Activated naive CD8-positive, alpha-beta T cell treated with anti-CD3 and anti-CD28 coated beads, Interleukin-2, amount 10 ng/mL, durations not matched to agents 7 days and 5 days (primary cell): ENCODE measurements at places on chromosomes 6 and 20. TPM values are rescaled to one million over a fixed set of nuclear protein-coding genes. Genes with fewer than 3 reads are reported as not detected.

DNA sequence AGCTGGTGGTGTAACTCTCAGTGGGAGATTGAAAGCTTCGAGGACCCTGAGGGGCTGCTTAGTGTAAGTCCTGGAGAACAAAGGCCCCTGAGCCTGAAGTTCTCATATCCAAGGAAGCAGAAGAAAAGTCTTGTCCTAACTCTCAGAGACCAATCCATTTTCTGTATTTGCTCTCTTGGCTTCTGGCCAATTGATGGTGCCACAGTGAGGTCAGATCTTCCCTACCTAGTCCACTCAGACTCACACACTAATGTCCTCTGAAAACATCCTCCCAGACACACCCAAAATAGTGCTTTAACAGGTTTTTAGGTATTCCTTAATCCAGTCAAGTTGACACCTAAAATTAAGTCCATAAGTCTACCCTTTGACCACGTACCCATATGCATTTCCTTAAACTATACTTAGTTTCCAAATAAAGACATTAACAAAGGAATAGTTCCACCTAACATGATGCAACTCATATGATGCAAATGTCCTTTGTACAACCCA is 29.4 kb downstream of the ZNF292 start:
- H3K27ac ChIP-seq = no peak overlapping the region
- H3K27me3 ChIP-seq = no peaks in the 10 kb centered on the region
- H3K36me3 ChIP-seq = peaks cover 46% of the 10 kb centered on the region
- H3K4me1 ChIP-seq = peaks cover 19% of the 10 kb centered on the region
- DNase-seq = no peak

GRCh38 chr6:2792330-2793110 is 27.3 kb downstream of the WRNIP1 start:
- H3K27me3 ChIP-seq = no peaks in the 10 kb centered on the region
- H3K4me3 ChIP-seq = no peak overlapping the region
- peak overlapping the region; percentile 68 for H3K27ac ChIP-seq
- H3K4me1 ChIP-seq = peaks cover 30% of the 10 kb centered on the region
- peaks cover 5% of the 10 kb centered on the region for H3K36me3 ChIP-seq

- H3K36me3 ChIP-seq = no peaks in the 10 kb centered on the region
- no peak for DNase-seq
- no peaks in the 10 kb centered on the region for H3K27me3 ChIP-seq
- H3K4me1 ChIP-seq = peaks cover 5% of the 10 kb centered on the region
- no peak overlapping the region for H3K27ac ChIP-seq
Measured at GRCh38 chr6:43149265-43149664, 21.8 kb upstream of the SRF start.

DNA sequence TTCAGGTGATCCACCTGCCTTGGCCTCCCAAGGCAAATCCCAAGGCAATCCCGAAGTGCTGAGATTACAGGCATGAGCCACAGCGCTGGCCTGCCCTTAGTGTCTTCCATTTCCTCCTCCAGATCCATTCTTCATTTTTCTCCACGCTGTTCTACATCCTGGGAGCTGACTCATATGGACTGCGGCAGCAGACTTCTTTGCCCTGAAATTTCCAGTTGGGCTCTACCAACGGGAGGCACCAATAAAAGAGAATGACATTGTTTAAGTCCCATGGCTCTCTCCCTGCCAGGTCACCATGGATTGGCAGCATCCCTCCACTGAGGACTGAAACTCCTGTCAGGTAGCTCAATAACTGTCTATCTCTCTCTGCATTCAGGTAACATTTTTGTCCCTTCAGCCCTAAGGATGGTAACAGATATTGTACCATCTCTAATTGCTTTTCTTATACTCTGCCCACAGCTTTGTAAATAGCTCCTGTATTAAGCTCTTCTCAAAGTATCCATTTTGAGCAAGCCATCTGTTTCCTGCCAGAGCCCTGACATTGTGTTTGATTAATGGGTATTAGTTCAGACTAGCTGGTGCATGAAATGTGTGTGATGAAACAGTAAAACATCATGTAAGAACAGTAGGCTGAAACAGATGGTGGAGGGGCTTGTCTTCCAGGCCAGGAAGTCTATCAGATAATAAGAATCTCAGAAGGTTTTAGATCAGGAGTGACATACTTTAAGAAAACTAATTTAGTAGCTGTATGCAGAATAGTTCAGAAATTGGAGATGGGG is 3.6 kb downstream of the TBCC start:
- peaks cover 8% of the 10 kb centered on the region for H3K4me1 ChIP-seq
- H3K36me3 ChIP-seq = peaks cover 14% of the 10 kb centered on the region
- no peak for DNase-seq
- H3K27ac ChIP-seq = no peak overlapping the region
- H3K4me3 ChIP-seq = peak overlapping the region; percentile 31

- no peaks in the 10 kb centered on the region for H3K4me1 ChIP-seq
- peak; percentile 9 for DNase-seq
- H3K27me3 ChIP-seq = peaks cover 8% of the 10 kb centered on the region
- H3K27ac ChIP-seq = no peak overlapping the region
- no peaks in the 10 kb centered on the region for H3K36me3 ChIP-seq
- H3K4me3 ChIP-seq = no peak overlapping the region
Measured at GRCh38 chr6:170045981-170046667, 244.8 kb downstream of the DLL1 start.

GRCh38 chr6:35208419-35208818 is 5.3 kb upstream of the SCUBE3 start:
- no peak for DNase-seq
- H3K4me3 ChIP-seq = no peak overlapping the region
- H3K27ac ChIP-seq = no peak overlapping the region
- H3K4me1 ChIP-seq = peaks cover 4% of the 10 kb centered on the region

DNA sequence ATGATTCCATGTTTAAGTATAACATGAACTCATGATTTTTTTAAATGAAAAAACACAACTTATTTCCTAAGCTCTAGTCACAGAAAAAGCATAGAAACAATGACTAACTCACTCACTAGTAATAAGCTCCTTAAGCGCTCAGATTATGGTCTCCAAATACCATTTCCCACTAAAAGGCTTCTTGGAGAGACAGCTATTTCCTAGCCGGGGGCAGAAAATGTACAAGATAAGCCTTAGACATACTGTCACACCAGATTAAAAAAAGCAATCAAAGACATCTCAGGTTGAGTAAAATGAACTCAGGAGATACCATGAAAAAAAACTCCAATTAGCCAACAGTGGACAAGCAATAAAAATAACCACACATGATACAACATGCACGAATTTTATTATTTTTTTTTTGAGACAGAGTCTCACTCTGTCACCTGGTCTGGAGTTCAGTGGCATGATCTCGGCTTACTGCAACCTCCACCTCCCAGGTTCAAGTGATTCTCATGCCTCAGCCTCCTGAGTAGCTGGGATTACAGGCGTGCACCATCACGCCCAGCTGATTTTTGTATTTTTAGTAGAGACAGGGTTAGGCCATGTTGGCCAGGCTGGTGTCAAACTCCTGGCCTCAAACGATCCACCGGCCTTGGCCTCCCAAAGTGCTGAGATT is 14.9 kb downstream of the SRPK1 start:
- H3K4me3 ChIP-seq = no peak overlapping the region
- H3K27ac ChIP-seq = no peak overlapping the region
- H3K27me3 ChIP-seq = no peaks in the 10 kb centered on the region
- H3K36me3 ChIP-seq = peaks cover 58% of the 10 kb centered on the region
- peaks cover 9% of the 10 kb centered on the region for H3K4me1 ChIP-seq
- no peak for DNase-seq

DNA sequence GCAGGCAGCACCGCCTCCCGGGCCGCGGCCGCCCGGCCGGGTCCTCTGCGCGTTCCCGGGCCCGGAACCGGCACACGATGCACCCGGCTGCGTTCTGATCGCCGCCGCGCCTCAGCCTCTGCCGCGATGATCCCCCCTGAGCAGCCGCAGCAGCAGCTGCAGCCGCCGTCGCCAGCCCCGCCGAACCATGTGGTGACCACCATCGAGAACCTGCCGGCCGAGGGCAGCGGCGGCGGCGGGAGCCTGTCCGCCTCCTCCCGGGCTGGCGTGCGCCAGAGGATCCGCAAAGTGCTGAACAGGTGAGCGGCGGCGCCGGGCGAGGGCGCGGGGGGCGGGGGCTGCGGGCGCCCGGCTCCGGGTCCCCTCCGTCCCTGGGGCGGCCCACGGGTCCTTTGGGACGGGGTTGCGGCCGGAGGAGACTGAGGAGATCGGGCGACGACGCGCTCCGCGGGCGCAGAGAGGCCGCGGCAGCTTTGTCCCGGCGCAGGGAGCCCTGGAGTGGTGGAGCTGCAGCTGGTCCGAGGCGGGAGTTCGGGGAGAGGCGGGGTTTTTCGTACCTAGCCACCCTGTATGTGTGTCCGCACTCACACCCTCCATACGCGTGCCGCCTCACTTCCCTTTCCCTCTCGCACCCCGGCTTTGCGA is 659 bp downstream of the SLC35F1 start:
- H3K27me3 ChIP-seq = peaks cover 46% of the 10 kb centered on the region
- DNase-seq = peak; percentile 25
- no peak overlapping the region for H3K4me3 ChIP-seq
- H3K4me1 ChIP-seq = no peaks in the 10 kb centered on the region

DNA sequence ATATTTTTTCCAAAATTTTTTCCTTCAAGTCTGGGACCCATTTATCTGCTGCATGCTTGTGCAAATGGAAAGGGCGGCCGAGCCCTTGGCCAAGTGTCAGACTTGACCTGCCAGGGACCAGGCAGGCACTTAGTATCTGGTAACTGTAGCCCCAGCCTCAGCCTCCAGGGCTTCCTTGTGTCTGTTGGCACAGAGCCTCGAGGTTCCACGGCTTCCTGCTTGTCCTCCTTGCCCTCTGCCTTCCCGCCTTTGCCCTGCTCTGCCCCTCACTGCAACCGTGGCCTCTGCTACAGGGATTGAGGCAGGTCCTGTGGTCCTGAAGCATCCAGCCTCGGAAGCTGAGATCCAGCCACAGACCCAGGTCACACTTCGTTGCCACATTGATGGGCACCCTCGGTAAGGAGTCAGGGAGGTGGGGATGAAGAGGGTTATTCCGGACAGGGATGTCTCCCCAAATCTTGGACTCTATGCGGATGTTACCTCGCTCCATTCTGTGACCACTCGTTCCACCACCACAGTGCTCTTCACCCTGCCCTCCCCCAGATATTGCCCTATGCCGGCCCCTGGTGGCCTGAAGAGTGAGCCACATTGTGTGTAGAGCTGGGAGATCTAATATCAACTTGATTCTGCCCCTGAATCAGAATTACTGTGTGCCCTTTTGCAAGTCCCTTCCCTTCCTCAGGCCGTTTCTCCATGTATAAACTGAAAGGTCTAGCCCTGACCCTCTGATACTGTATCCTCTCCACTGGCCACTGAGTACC is 41.5 kb upstream of the SRF start:
- H3K27me3 ChIP-seq = no peaks in the 10 kb centered on the region
- no peak overlapping the region for H3K4me3 ChIP-seq
- H3K4me1 ChIP-seq = no peaks in the 10 kb centered on the region
- no peak for DNase-seq
- no peaks in the 10 kb centered on the region for H3K36me3 ChIP-seq

DNA sequence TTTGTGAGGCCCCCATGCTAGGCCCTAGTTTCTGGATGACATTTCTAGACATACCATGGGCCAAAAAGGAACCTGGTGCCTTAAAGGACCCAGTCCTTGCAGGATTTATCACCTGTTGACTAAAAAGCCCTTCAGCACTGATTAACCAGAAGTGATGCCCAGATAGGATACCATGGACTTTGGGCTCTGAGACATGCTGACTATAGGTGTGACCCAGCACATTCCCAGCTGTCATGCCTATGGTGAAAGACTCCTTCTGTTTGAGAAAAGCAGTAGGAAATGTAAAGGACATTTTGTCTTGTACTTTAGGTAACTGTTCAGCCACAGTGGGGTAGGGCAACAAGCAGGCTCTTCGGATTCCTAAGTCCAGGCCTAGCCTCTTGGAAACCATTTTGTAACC is 724.2 kb downstream of the CD109 start:
- H3K27ac ChIP-seq = no peak overlapping the region
- DNase-seq = no peak
- H3K4me1 ChIP-seq = no peaks in the 10 kb centered on the region
- H3K36me3 ChIP-seq = no peaks in the 10 kb centered on the region
- no peak overlapping the region for H3K4me3 ChIP-seq

DNA sequence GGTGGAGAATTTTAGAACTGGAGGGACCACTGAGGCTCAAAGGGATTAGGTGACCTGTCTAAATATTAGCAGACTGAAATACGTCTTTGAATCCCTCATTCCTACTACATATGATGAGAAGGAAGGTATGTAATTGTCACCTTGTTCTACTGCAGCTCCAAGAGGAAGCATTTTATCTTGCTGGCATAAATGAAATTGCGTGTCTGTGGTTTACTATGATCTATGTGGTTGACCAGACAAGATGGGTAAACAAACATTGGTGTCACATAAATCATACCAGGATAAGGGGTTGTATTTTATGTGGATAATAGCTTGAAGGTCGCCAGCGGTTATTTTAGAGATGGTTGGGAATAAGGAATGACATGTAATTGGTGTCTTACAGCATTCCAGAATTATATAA is 78.2 kb downstream of the LAMA4 start:
- peaks cover 2% of the 10 kb centered on the region for H3K4me1 ChIP-seq
- H3K36me3 ChIP-seq = no peaks in the 10 kb centered on the region
- H3K27ac ChIP-seq = no peak overlapping the region
- H3K4me3 ChIP-seq = no peak overlapping the region

DNA sequence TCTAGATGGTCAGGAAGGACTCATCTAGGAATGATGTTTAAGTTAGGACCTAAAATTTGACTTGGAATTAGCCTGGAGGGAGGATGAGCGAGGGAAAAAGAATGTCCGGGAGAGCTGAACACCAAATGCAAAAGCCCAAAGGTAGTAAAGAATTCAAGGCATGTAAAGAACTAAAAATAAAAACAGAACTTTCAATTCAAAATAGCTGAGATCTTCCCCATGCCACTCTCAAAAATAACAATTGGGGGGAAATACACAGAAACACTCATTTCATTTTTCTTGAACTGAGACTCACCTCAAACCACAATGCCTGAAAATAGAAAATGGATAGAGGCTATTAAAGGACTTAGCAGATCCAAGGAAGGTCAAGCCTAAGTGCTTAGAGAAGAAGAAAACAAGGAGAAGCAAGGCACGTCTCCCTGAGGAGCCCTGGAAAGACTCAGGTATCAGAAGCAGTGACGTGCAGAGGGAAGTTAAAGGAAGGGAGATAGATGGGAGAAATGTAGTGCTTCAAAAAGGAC is 10.4 kb downstream of the PXT1 start:
- H3K27ac ChIP-seq = no peak overlapping the region
- peaks cover 6% of the 10 kb centered on the region for H3K4me1 ChIP-seq
- H3K27me3 ChIP-seq = peaks cover 5% of the 10 kb centered on the region
- no peaks in the 10 kb centered on the region for H3K36me3 ChIP-seq
- DNase-seq = no peak

- no peak overlapping the region for H3K27ac ChIP-seq
- peaks cover 17% of the 10 kb centered on the region for H3K36me3 ChIP-seq
- no peaks in the 10 kb centered on the region for H3K27me3 ChIP-seq
- no peak for DNase-seq
- H3K4me1 ChIP-seq = peaks cover 3% of the 10 kb centered on the region
Measured at GRCh38 chr6:125968493-125968892, 11.9 kb downstream of the HINT3 start.

The SLC52A3 gene
- total RNA-seq = not detected

The IL20RA gene
- not detected for total RNA-seq

The TRERF1 gene
- total RNA-seq = 21.4 TPM

The HCRTR2 gene
- total RNA-seq = not detected

The COL9A3 gene
- 0.42 TPM for total RNA-seq
